Foreskin fibroblast (primary cell): ENCODE measurements at places on chromosomes 4 and X.

GRCh38 chrX:57930051-57930450 lies 19.8 kb upstream of the ZXDA start:
- DNase-seq: peak; percentile 14

DNA sequence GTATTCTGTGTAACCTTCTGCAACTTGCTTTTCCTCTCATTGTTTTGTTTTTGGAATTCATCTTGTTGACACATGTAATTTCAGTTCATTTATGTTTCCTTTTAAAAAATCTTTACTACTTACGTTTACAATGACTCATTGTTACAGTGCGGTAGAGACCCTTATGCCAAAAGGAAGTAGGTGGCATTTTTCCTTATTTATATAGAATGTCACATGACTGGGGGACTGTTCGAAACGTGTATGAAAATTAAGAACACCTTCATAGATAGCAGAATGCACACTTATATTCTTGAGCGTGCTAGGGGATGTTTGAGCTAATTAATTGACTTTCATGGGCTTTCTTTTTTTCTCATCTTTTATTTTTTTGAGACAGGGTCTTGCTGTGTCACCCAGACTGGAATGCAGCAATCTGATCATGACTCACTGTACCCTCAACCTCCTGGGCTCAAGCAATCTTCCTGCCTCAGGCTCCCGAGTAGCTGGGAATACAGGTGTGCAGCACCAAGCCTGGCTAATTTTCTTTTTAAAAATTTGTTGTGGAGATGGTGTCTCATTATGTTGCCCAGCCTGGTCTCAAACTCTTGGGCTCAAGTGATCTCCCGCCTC lies 7.3 kb downstream of the REPS2 start:
- no peak for DNase-seq

- DNase-seq: no peak
Observed at GRCh38 chrX:70826715-70827114, 81.8 kb downstream of the TEX11 start.

GRCh38 chrX:103608306-103608963 lies 672 bp downstream of the TCEAL3 start:
- DNase-seq: no peak

DNA sequence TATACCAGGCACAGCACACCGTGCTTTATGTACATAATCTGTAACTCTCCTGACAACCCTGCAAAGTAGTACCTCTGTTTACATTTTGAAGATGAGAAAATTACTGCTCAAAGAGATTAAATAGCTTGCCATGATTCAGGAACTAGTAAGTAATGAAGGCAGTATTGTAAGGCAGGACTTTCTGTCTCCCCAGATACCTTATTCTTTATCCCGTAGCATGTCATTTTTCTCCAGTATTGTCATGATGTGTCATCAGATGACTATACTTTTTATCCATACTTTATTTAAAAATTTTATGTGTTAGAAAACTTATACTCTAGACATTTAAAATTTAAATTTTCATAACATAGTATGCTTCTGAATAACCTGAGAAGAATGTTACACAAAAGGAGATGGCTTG lies 188.3 kb upstream of the NUDT6 start:
- DNase-seq: peak; percentile 35

DNA sequence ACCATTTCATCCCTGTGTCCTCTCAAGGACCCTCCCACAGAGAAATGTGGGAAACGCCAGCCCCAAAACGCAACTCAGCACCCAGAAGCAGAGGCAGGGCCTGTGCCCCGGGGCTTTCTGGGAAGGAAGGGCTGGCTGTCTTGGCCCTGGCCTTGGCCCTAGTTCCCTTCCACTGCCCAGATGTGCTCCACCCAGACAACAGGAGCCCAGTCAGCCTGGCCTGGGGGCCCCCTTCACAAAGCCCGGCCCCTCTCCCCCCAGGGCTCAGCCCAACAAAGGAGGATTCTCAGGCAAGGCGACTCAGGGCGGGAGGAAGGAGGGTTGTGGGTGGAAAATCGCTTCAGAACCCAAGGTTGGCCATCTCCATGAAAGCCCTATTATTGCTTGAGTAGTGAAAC lies 82.5 kb downstream of the PJA1 start:
- no peak for DNase-seq

- no peak for DNase-seq
Observed at GRCh38 chr4:51853027-51853682, 10.2 kb downstream of the DCUN1D4 start.

GRCh38 chr4:38785901-38786402 lies 3.2 kb upstream of the TLR10 start:
- no peak for DNase-seq

GRCh38 chr4:147821555-147821954 lies 89.7 kb downstream of the ARHGAP10 start:
- DNase-seq: no peak

DNA sequence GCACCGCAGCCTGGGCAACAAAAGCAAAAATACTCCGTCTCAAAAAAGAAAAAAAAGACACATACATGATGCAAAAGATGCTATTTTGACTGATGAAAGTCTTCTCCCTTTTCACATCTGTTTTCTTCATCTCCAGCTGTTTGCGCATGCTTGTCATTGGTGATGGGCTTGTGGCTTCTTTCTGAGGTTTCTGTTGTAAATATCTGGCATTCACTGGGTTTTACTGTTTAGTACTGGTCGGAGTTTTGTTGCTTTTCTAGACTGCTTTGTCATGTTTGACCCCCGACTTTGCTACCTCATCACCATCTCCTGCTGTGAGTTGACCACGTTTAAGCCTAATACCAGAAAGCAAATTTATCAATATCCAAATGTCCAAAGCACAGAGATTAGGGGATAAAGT lies 34.4 kb downstream of the PTCHD1 start:
- no peak for DNase-seq

DNA sequence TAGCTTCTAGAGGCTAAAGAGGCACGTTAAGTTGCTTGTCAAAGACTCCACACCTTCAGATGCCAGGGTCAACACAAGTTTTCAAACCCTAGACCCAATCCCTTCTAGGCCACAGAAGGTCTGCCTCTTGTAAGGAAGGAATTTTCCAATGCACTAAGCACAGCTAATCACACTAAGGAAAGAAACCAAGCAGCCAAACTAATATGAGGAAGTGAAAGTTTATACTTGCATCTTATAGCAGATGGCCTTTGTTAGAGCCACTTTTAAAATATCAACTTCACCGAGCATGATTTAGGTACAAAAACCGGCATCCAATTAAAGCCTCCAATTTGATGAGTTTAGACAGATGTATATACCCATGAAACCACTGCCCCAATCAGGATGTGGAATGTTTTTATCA lies 9.9 kb downstream of the FHL1 start:
- peak; percentile 8 for DNase-seq

DNA sequence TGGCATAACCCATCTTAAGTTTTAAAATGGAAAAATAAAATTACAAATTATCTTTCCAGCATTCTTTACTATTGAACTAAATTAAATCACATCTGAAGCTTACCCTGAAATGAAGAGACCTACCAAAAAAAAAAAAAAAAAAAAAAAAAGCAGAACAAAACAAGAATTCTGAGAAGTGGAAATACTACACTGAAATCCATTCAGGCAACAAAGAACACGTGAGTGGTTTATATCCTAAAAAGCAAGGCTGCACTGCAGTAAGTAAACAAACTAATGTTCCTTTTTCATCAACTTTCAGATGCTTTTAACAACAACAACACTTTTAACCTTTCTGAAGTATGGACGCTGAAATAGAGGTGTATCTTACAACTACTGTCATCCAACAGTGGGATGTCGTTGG lies 7.5 kb downstream of the FRYL start:
- DNase-seq: no peak

GRCh38 chr4:147101678-147102077 lies 156.0 kb upstream of the TTC29 start:
- peak; percentile 61 for DNase-seq

DNA sequence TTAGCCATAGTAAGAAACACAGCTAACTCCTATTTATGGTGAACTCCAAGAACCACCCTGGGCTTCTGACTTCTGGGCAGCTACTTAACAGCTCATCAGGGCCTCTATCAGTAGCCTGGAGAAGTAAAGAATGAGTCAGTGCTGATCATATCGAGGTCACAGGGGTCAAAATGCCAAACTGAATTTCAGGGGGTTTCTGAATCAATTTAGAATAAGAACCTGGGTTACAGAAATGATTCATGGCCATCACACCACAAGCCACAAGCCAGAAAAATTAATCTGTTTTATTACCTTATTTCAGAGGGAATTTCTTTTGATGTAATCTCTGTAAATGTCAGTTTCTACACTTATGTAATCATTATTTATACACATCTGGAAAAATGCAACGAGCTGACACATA lies 64.4 kb downstream of the CHST7 start:
- DNase-seq: peak; percentile 56

- DNase-seq: peak; percentile 38
Observed at GRCh38 chr4:40594261-40595178, 35.1 kb downstream of the RBM47 start.

GRCh38 chr4:3073158-3074077 lies 920 bp downstream of the HTT-AS start:
- DNase-seq: no peak

DNA sequence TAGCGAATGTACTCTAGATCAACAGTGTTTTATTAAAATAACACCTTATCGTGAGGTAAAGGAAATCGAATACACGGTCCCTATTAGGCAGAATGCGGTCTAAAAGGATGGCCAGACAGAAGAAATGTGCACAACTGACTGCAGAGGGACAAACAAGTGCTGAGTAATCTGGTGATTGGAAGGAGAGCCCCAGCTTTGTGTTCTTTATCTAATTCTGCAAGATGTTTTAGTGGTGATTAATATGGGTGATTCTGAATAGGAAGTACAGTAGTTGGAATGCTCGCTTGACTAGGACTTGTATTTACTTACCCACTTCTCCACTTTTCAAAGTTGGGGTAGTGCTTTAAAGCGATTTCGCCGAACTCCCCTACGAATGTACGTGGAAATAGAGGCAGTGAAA lies 1.2 kb downstream of the WDR44 start:
- DNase-seq: peak; percentile 68

DNA sequence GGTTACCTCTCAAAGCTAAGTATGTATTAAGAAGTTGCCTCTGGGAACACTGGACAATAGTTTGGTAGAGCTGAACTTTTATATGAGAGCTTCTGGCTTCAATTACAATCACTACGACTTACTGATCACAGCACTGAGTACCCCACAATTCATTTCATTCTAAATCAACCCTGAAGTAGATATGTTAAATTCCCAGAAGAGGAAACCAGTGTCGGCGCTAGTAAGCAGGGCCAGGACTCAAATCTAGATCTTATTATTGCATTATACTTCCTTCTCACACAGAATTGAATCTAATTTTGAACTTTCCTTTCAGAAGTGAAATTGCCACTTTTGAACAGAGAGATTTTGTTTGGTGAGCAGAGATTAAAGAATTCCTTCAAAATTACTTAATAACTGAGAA lies 41.8 kb downstream of the HUWE1 start:
- DNase-seq: no peak

DNA sequence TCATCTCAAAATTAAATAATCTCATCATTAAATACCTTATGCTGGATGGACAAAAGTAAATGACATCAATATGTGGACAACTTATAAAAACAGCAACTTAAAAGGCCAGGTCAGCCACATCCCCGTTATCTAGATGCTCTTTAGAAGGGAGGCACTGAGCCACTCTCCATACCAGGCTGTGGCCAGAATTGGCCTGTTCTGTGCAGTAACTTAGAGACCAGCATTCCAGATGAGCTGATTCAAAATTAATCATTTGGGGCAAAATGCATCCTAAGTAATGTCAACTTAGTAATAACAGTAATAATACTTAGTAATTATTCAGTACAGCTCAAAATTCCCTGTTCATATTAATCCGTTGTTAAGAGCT lies 373.6 kb downstream of the FBXW7 start:
- peak; percentile 1 for DNase-seq

- no peak for DNase-seq
Observed at GRCh38 chrX:47562615-47563243, 1.7 kb downstream of the ARAF start.

DNA sequence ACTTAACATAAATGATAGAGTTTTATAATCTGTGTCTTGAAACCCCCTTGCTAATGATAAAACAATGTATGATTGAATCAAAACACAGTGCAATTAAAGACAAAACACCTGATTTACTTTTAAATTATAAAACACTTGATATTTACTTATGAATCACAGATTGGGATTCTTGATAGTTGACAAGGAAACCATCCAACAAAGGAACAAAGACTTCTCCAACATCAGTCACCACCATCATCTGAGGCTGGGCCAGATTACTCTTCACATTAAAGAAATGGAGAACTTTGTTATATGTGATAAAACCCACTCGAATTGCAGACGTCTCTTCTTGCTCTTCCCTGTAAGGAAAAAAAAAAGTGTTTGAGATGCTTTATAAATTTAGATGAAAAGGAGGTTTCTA lies 67.4 kb downstream of the METTL14 start:
- no peak for DNase-seq

GRCh38 chr4:14769993-14770392 lies 232.3 kb upstream of the CPEB2 start:
- DNase-seq: no peak

DNA sequence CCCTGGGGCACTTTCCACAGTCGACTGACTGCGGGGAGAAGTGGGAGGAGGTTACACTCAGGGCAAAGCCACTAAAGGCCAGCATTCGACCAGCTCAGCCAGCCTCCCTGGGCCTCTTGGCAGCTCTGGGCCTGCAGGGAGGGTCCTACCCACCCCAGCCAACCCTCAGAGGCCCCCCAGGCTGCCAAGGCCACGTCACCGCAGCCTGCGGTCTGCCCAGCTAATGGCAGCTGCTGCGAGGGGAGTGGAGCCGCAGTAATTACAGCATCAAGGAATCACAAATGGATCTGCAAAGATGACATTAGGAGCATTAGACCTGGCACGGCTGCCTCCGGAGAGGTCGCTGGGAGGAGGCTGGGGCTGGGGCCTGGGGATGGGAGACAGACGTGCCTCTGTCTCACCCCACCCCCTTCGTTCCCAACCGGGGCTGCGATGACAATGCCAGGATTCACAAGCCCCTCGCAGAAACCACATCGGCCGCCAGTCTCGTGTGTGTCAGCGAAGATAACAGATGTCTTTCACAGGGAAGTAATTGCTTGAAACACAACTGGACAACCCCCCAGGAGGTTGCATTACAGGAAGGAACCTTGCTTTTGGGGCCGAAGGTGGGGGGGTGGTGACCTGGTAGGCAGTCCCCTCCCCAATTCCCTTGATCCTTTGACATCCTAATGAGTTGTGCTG lies 367.6 kb downstream of the BCOR start:
- DNase-seq: no peak

DNA sequence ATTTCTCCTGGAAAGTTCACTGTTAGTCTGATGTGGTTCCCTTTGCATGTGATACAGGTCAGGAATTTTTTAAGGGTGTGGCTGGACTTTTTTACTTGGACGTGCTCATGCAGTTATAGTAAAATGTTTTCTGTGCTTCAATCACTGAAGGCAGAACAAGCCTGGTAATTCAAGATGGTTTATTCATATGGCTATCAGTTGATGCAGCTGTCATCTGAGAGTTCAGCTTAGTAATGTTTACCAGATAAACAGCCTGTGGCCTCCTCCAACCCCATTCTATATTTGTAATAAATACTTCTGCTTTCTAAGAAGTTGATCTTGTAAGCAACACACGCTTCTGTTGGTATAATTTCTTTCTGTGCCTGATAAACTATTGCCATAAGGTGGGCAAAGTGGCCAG lies 2105.9 kb downstream of the ARAP2 start:
- no peak for DNase-seq
